Stimulated activated CD8-positive, alpha-beta memory T cell treated with anti-CD3 and anti-CD28 coated beads, Interleukin-7, amount 100 ng/mL, for 1 hour (primary cell): ENCODE measurements at places on chromosomes 7 and 10.

DNA sequence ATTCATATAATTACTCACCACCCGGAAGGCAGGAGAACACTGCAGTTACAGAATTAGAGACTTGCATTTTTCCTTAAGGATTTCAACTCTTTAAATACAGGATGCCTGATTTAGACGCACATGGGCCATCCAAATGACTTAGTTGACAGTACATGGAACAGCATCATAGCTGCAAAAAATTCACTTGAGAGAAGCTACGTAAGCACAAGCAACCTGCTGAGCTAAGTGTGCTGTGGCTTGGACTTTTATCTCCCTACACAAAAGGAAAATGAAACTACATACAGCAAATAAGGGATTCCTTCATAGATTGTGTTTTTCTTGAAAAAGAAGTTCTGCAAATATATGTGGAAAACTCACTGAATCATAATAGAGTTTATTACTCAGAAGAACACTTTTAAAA is 152.6 kb downstream of the POU6F2 start:
- DNase-seq = no peak

GRCh38 chr10:14660831-14661230 is 113.9 kb downstream of the FAM107B start:
- no peak for DNase-seq

DNA sequence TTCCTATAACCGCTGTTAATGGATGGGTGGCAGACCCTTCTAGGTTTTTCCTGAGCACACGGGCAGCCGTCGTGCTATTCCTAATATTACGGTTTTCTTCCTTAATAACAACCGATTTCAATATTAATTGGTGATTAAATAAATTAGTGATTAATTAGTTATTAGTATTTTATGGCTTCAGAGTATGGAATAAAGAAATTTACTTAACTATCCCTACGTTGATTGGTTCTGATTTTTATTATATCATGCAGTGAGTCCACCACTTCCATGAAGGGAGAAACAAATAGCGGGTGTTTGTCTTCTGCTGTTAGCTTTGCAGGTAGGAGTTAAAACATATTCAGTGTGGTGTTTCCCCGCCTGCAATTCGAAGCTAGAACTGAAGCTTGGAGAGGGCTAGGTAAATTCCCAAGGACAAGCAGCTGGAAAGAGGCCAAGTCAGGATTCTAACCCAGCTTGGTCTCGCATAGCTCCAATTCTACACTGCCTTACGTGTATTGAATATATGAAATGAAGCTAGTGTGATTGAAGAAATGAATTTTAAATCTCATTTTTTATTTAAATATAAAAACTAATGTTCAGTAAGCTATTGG is 928 bp upstream of the CSTF2T start:
- no peak for DNase-seq

- DNase-seq = no peak
These were observed 288.6 kb upstream of the CDC14C start for GRCh38 chr7:48635796-48636195.

DNA sequence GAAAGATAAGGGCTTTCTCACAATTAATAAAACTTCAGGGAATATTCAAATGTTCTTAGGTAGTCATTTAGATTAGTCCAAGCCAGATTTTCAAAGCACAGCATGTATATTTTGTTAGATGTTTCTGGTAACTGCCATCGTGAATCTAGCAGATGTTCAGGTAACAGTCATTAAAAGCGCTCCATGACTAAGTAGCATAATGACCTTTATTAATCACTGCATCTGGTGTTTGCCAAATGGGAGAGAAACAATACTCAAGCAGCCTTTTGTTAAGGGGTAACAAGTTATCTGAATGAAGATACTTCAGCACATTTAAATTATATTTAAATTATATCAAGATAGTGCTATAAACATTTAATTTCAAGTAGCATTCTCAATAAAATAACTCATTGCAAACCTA is 47.5 kb downstream of the USP6NL start:
- no peak for DNase-seq

GRCh38 chr10:22320591-22321155 is at the start of gene BMI1:
BMI1 (plus strand) TSS chr10:22321099; CDS start chr10:22326450, 5,351 bp downstream.
- DNase-seq = no peak

DNA sequence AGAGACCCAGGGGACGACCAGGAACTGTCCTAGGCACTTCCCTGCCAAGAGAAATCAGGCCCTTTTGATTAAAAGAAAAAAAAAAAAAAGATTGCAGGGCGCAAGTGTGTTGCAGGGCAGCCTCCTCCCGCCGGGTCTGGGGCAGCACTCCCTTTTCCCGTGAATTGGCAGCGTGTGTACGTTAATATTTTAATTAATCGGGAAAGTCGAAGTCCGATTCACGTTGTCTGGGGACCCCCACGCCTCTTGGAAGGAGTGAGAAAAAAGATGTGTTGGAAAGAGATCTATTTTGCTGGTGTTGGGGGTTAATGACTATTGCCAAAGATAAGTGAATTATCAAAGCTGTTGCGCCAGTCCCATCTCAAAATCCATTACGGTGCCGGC is 1.3 kb upstream of the EBF3 start:
- DNase-seq = no peak

GRCh38 chr7:108973075-108973474 is 403.4 kb downstream of the DNAJB9 start:
- DNase-seq = no peak

DNA sequence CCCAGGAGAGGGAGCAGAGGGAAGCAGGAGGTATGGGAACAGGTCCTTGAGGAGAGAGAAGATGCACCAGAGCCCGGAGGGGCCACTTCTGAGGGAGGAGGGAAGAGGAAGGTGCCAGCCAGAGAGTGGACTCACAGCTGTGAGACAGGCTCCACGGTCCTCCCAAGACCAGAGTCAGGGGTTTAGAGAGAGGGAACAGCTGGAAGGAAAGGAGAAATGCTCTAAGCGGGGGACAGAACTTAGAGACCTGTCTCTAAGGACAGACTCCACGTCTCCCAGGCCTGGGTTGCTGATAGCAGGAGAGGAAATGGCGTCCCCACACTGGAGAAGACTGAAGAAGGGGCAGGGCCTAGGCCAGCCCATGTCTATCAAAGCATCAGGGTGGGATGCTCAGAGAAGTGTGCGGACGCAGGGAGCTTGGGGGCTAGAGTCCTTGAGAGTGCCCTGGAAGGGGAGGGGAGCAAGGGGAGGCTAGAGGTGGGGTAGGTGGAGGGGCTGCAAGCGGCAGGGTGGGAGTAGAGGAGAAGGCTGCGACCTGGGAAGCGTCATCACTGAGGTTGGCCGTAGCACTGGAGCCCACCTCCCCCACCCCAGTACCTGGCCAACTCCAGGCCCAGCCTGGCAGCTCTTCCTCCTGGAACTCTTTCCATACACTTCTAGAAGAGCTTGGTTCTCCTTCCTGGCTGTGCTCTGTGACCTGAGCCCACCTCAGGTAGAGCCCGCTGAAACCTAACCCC is 25.6 kb upstream of the GRID1 start:
- DNase-seq = no peak

DNA sequence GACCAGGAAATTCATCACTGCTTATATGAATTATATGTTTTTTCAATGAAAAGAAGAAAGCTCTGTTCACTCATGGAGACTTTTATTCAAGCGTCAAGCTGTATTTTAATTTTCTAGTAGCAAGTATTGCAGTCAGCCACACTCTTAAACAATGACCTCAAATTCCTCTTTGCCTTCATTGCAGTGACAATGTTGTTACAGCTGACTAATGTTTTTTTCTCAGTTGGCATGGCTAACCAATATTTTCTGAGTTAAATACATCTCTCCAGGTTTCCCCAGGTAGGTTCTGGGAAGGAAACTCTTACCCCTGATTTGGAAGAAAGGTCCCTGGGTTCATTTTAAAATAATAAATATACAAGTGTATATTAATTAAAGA is 241.5 kb downstream of the WDR11 start:
- DNase-seq = no peak

DNA sequence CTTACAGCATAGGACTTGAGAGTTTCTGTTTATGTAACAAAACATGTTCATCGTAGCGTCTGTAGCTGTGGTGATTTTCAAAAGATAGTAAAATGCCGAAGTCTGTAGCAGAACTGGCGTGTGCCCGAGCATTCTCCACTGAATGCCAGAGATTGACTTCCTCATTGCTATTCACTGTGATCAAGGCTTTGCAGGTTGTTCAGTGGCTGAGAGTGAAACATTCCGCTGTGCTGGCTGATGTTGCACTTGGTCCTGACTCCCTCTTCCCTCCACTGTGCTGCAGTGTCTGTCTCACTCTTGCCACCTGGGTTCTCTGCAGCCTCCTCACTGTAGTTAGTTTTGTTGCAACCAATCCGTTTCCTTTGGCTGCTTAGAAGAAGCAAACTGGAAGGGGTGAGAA is 37.6 kb downstream of the FHIP2A start:
- no peak for DNase-seq

DNA sequence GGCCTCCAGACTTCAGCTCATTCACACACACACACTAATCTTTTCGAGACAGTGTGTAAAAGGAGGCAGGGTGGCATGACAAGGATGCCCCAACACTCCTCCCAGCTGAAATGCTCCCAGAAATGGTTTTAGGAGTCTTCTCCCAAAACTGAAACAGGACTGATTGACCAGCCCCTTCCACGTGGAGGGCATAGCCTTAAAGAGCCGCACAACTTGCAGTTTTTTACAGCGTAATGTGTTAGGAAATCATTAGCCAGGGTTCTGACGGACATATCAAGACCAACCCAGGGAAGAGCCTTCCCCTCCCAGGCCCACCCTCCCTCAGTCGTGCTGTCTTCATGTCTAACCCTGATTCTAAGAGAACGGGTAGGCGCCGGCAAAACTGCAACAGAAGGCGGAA is 224.6 kb downstream of the TNS3 start:
- no peak for DNase-seq

DNA sequence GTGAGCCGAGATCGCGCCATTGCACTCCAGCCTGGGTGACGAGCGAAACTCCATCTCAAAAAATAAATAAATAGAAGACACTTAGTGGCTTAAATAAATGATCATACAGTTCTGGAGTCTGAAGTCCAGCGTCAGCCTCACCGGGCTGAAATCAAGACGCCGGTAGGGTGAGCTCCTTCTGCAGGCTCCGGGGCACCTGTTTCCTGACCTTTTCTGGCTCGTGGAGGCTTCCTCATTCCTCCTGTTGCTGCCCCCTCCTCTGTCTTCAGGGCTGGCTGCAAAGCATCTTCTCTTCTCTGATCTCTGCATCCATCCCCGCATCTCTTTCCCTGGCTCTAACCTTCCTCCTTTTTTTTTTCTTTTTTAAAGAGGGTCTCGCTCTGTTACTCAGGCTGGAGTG is 32.8 kb downstream of the LIMK1 start:
- DNase-seq = no peak
